ENCODE measurements at places on chromosomes 3 and 15.

GRCh38 chr3:38038447-38038911 lies 529 bp upstream of the DLEC1 start:
- DNase-seq = no peak

- DNase-seq = no peak
Observed at GRCh38 chr3:33980252-33980651, 181.8 kb downstream of the PDCD6IP start.

GRCh38 chr3:133859381-133860234 lies 36.1 kb downstream of the RAB6B start:
- no peak for DNase-seq

- no peak for DNase-seq
Observed at GRCh38 chr3:70742081-70742480, 429.6 kb upstream of the MDFIC2 start.

- no peak for DNase-seq
Observed at GRCh38 chr3:156497326-156497725, 57.6 kb downstream of the SSR3 start.

DNA sequence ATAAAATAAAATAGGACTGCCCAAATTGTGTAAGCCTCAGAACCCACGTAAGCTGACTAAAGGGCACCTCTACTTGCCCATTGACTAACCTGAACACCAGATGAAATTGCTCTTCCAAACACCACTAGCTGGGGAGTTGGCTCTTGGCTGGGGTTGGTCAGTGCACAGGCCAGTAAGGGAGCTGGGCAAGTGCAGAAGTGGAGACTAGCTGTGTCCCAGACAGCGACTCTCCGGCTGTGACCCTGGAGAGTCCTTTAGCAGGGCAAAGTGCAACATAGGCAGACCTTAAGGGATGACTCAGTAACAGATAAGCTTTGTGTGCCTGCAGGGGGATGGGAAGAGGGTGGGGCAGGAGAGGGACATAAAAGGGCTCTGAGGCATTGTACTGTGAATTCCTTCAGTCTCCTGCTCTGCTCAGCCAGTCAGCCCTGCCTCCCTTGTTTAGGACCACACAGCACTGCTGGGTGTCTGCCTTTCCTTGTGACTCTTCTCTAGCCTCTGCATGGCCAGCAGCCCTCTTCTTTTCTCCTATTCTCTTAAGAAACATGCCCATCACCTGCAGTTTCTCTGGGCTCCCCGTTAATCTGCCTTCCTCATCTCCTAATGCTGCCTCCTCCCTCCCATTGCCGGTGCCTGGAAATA lies 13.2 kb downstream of the NR1I2 start:
- DNase-seq = no peak

GRCh38 chr3:87727783-87728182 lies 331.0 kb downstream of the CGGBP1 start:
- DNase-seq = no peak

DNA sequence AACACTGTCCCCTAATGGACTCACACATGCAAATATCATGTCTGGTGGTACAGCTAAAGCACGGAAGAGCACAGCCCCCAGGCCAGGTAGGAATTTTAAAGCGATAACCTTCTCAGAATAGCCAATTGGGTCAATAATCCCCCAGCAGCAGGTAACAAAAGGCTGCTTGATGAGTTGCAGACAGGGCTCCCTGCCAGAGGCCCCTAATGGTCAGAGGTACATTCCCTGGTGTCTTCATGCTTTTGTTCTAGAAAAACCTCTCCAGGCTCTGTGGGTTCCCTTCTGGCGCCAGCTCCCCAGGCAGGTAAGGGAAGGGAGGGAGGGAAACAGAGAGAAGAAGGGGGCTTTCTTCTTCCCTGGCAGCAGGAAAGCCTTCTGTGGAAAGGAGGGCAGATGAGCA lies 43.4 kb upstream of the PRTG start:
- DNase-seq = no peak

- no peak for DNase-seq
Observed at GRCh38 chr3:185316740-185317412, 46.1 kb upstream of the MAP3K13 start.

DNA sequence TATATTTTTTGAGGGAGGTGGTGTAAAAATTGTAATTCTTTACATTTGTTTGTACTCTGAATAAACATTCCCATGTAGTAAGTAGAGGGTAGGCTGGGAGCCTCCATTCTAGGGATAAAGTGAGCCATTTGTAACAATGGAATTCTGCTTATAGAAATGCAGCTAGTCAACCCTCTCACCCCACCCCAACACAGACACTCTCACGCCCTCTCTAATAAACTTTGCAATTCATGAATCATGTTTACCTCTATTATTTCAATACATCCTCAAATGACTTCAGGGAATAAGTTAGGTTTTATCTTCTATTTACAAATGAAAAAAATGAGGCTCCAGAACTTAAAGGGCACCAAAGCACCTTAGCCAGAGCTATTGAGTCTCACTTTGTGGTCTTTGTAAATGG lies 56.5 kb upstream of the PDZRN3 start:
- no peak for DNase-seq

DNA sequence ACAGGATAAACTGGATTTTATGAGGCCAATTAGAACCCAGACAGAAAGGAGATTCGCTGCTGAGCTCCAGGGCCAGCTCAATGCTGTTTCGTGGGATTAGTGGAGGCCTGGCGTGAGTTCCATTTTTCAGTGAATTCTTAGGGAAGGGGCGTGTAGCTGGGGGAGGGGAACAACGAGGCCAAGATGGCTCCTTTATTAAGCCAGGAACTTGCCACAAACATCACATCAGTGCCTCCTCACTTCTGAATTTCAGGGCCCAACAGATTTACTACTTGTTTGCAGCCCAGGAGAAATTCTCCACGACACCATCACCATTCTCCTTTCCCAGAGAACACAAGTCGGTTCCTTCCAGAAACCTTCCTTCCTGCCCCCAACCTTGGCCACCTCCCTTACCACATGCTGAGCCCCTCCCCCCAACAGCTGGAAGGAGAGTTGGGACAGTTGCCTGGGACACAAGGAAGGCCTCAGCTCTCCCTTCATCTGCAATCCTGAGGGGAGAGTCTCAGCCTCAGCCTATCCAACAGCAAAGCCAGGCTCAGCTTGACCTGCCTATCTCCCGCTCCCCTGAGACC lies 5.8 kb downstream of the IGDCC4 start:
- no peak for DNase-seq

DNA sequence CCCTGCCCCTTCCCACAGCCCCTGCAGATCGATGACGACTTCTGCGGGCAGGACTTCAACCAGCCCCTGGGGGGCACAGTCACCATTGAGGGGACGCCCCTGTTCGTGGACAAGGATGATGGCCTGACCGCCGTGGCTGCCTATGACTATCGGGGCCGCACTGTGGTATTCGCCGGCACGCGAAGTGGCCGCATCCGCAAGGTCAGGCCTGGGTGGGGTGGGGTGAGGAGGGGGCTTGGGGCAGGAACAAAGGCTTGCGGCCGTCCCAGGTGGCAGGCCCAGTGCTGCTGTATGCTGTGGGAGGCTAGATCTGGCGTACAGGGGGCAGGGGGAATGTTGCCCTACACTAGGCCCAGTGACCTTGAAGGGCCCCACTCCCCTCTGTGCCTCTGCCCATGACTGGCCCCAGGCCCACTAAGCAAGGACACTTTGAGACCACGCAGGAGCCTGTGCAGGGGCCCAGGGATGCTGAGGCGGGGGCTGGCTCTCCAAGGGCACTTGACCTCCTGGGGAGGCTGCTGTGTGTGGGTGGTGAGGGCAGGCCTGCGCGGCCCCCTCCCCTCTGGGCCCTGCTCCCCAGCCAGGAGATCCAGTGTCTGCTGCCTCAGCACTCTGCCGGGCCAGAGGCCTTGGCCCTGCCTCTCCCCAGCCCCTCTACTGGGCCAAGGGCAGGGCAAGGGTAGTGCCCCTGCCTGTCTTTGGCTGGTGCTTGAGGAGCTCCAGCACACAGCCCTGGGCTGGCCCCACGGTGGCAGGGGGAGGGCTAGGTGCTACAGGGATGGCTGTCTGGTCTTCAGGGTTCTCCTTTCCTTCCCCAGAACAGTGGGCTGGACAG lies 8.7 kb downstream of the PLXNA1 start:
- DNase-seq = no peak

- DNase-seq = no peak
Observed at GRCh38 chr3:102102394-102102793, 253.1 kb downstream of the NFKBIZ start.

GRCh38 chr3:174330303-174330702 lies 528.8 kb upstream of the NAALADL2 start:
- DNase-seq = no peak

- DNase-seq = no peak
Observed at GRCh38 chr3:144763878-144764454, 792.3 kb downstream of the DIPK2A start.

DNA sequence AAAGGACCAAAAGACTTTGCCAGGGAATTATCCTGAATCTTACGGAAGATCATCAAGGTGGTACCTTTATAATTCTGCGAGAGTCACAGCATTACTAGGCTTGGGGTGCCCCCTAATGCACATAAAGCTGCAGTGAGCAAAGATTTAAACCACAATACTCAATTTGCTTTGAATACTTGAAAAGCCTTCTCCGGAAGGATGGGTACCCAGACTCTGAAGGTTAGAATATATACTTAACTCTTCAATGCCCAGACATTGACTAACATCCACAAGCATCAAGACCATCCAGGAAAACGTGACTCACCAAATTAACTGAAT lies 117.8 kb upstream of the KCNH8 start:
- DNase-seq = no peak

DNA sequence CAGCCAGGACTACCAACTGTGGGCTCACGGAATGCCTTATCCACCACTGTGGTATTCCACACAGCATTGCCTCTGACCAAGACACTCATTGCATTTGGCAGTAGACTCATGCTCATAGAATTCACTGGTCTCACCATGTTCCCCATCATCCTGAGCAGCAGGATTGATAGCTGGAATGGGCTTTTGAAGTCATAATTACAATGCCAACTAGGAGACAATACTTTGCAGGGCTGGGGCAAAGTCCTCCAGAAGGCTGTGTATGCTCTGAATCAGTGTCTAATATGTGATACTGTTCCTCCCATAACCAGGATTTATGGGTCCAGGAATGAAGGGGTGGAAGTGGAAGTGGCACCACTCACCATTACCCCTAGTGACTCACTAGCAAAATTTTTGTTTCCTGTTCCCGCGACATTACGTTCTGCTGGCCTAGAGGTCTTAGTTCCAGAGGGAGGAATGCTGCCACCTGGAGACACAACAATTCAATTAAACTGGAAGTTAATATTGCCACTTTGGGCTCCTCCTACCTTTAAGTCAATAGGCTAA lies 58.6 kb upstream of the CCDC80 start:
- no peak for DNase-seq

DNA sequence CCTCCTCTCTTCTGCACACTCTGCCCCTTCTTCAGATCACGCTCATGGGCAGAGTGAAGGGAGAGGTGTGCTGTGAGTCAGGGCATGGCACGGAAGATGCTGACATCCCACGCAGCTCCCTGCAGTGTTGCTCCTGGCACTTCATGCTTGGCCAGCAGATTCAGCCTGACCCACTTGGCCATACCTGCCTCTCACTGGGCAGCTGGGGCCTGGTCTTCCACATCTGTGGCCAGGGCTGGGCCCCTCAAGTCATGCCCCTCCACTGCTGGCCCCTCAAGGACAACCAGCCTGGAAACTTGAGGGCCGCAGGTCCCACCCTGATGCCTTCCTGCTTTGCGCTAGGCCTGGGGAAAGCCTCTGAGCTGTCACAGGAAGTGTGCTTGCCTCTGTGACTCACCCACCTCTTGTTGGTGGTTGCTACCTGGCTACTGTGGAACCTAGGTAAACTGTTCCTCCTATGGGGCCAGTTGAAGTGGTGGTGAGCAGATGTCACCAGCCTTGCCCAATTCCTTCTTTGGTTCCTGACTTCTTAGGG lies 48.7 kb downstream of the BSN start:
- peak; percentile 29 for DNase-seq

DNA sequence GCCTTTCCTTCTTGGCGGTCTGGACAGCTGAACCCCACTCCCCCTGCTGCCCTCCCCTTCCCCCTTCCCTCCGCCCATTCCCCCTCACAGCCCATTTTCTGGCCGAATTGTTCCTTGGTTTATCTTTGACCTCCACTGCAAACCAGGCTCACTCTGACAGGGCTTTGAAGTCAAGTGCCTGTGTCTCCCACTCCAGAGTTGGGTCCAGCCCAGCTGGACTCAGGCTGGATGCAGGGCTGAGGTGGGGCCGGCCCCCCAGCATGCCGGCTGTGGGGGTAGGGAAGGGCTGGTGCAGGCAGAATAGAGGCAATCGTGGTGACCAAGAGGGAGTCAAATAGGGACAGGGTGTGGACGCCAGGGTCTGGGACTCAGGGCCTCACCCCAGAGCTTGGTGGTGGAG lies 57.0 kb upstream of the MRPS22 start:
- DNase-seq = no peak

DNA sequence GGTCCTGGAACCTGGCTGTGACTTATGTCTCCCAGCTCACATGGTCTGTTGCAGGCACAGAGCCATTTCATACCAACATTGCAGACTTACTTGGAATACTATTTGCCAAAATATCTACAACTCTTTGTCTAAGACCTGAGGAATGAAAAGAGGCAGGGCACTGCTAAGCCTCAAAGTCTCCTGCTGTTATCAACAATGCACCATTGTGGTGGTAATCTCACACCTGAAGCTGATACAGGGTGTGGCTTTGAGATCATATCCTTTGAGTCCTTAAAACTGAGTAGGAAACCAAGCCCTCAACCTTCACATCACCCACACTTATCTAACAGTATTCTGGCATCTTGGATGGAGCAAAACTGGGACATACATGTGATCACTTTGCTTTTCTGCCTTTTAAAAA lies 782.0 kb downstream of the EPHA3 start:
- DNase-seq = no peak

DNA sequence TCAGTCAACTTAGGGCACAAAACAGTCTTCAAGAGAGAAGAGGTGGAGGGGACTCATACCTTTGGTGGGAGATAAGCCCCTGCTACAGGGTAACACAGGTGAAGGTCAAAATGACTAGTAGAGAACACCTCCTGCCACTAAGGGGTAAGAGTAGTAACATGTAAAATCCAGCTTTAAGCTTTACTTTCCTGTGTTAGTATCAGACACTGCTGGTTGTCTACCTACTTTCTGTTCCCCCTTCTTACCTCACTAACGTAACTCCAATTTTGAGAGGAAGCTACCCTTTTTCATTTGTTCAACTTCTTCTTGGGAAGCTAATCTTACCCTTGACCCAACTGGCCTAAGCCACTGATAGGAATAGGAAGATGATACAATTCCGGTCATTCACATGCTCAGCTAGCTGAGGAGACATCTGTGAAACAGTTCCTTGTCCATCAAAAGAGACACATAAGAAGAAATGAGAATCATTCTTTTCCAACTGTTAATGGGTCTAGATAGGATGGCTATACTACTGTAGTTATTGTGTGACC lies 826.8 kb upstream of the CFAP20DC start:
- no peak for DNase-seq

GRCh38 chr3:115470254-115470653 lies 153.1 kb upstream of the GAP43 start:
- no peak for DNase-seq

DNA sequence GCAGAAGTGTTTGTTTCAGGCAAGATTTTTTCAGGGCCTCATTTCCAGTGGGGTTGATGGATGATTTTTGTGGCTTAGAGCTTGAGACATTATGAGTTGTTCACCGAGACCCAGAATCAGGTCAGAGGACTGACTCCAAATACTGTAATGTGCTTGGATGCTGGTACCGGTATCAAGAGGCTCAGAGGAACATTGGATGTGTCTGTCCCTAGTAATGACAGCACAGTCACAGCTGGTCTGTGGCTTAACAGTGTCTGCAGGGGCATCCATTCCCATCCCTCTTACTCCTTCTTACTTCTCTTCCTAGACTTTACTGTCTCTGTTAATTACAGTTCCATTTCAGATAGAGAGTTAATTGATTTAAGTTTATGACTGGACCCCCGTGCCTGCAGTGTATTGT lies 107.8 kb downstream of the PTPRG start:
- no peak for DNase-seq

Measured in stimulated activated CD4-positive, alpha-beta T cell treated with anti-CD3 and anti-CD28 coated beads, Interleukin-1b, Interleukin-23, amount 100 ng/mL, for 1 hour (primary cell).